Mucosa of descending colon (tissue), 3 donors: ENCODE measurements at places on chromosomes 13 and 19. TPM values are rescaled to one million over a fixed set of nuclear protein-coding genes. Genes with fewer than 3 reads are reported as not detected.

Gene PODNL1
- total RNA-seq = 3.4 TPM

Gene KANK3
- total RNA-seq = 2.0 TPM

Gene PRR19
- not detected for total RNA-seq

Gene ASPDH
- not detected for total RNA-seq

Gene MAG
- total RNA-seq = not detected

Gene FFAR1
- not detected for total RNA-seq

Gene SLC1A6
- not detected for total RNA-seq

Gene KIR3DL2
- total RNA-seq = 0.22 TPM

Gene ERF
- total RNA-seq = 42.0 TPM

Gene SPACA4
- not detected for total RNA-seq

Gene OR10H1
- 0.06 TPM for total RNA-seq

Gene RXFP2
- total RNA-seq = not detected

Gene TMEM259
- 199 TPM for total RNA-seq

Gene FFAR3
- not detected for total RNA-seq

Gene FREM2
- 0.82 TPM for total RNA-seq
